Activated naive CD4-positive, alpha-beta T cell treated with anti-CD3 and anti-CD28 coated beads, Interleukin-2, amount 50 U/mL, for 72 hours (primary cell): ENCODE measurements at places on chromosomes 2 and 18.

- no peak for DNase-seq
These were observed 158.9 kb upstream of the GLI2 start for GRCh38 chr2:120576509-120577474.

DNA sequence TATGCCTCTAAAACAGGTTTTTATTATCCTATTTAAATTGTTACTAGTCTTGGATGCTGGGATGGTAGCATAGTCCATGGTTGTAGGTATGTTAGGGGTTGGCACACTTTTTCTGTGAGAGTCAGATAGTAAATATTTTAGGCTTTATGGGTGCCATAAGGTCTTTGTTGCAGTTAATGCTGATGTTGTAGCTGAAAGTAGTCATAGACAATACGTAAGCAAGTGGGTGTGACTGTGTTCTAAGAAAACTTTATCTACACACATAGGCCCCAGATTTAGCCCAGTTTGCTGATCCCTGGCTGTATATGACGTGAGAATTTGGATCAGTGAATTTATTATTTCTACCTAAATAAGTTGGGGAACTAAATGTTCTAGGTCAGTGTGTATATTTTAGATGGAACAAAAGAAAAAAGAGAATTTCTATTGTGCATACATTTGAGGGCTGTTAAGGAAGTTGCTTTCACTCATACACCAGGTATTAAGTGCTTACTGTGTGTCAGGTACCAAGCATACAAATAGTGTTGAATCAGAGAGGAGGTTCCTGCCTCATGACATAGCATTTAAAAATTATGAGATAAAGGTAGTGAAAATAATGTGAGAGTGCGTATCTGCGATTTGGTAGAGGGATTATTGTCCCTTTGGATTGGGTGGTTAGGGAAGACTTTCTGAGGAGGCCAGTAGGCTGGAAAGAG lies 39.4 kb downstream of the AGFG1 start:
- DNase-seq: no peak

DNA sequence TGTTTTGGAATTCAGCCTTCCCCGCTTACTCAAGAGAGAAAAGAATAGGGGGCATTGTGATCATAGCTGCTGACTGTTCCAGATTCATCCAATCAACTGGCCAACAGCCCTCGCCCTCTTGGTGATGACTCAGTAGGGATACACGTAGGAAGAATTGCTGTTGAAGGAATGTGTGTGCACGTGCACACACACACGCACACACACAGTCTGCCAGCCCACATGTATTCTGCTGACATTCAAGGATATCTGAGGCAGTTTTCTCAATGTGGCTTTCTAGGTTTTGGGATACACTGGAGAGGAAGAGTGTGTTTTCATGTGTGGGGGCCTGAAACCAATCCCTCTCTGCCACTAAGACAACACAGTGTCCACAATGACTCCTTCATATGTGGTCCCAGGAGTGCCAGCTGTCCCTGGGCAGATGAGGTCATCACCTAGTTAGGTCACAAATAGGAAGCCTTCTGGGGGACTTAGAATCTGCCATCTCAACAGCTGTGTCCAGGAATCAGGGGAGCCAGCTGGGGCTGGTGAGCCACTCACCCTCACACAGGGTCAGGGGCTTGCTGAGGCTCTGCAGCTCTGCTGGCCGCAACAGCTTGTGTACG lies 352.6 kb downstream of the SS18 start:
- DNase-seq: no peak

DNA sequence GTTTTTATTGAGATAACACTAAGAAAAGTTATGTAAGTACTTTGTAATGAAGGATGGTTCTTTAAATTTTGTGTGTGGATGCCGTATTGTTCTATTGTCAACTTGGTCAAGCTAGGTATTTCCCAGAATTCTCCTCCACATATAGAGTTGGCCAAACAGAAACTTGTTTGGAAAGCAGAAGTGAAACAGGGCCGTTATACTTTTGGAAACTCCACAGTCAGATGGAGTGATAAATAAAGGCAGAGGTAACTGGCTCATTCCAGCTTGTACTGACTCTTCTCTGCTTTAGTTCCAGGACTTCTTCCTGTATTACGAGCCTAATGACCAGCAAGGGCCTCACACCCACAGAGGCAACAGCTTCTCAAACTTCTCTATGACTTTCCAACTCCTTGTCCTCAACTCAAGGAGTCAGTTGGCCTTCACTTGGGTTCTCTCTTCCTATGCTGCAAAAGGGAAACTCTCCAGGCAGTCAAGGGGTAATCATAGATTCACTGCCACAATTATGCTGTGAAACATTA lies 16.4 kb upstream of the STARD7 start:
- no peak for DNase-seq
